ENCODE measurements at places on chromosomes 4 and X.
A peak's percentile ranks its signal among the peaks of the same experiment; 100 is the strongest.

- no peaks in the 10 kb centered on the region for H3K27me3 ChIP-seq
- peak; percentile 41 for DNase-seq
- H3K4me3 ChIP-seq: no peak overlapping the region
- peak overlapping the region; percentile 58 for H3K27ac ChIP-seq
- no peaks in the 10 kb centered on the region for H3K36me3 ChIP-seq
Measured at GRCh38 chrX:150478496-150479492, 89.6 kb upstream of the MTM1 start.

DNA sequence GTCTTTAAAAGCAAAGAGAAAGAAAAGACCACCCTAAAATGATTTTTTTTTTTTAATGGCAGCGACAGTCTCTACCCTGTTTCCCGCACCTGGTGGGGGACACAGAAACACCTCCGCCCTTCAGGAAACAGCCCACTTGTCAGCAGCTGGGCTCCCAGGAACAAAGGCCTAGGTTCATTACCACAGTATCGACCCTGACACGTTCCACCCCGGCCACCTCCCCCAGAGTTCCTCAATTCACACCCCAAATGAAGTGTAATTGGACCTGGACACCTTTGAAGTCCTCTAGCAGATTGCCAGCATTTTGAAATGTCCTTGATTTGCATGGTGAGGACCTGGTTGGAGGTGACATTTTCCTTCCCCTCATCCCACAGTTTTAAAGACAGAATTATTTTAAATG is 175.0 kb upstream of the BCOR start:
- no peak for DNase-seq
- peaks cover 15% of the 10 kb centered on the region for H3K4me1 ChIP-seq
- H3K27ac ChIP-seq: no peak overlapping the region
- no peaks in the 10 kb centered on the region for H3K36me3 ChIP-seq
- H3K27me3 ChIP-seq: no peaks in the 10 kb centered on the region

- DNase-seq: peak; percentile 78
- H3K4me1 ChIP-seq: peaks cover 16% of the 10 kb centered on the region
- H3K36me3 ChIP-seq: no peaks in the 10 kb centered on the region
- no peaks in the 10 kb centered on the region for H3K27me3 ChIP-seq
- peak overlapping the region; percentile 70 for H3K27ac ChIP-seq
Measured at GRCh38 chr4:73181231-73181630, 77.4 kb downstream of the ANKRD17 start.

DNA sequence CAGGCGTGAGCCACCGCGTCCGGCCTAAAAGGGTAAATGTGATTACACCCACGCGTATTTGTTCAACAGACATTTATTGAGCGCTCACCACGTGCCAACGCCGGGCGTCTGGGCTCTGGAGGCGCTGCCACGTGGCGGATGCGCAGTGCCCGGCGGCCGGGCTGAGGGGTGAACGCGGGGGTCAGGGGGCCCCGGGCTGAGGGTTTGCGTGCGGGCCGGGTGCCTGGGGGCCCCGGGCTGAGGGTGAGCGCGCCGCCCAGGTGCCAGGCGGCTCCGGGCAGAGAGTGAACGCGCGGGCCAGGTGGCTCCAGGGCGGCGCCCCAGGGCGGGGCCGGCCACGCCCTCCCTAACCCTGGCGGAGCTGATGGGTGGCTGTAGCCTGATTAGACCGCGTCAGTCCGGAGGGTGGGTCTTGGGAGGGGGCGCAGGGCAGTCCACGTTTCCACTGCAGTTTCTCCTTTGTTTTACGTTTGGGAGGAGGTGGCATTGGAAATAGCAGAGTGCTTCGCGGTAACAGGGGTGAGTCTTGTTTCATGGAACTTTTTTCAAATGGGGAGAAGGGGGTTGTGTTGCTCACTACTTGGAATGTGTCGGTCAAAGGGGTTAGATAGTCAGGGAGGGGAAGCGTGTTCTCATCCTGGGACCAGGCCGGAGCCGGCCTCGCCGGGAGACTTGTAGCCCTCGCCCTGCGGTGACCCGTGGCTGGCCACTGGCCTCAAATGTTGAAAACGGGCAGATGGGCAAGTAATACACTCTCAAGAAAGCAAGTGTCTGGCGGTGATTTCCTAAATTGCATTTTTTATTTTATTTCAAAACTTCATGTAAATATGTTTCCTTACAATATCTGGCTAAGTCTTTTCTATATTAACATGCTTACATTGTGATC is at the start of gene ZFP42:
TSS of gene ZFP42 (plus strand) at position 450 of the 886 bp plus-strand sequence. CDS start 7,037 bp downstream, outside the sequence.
- no peaks in the 10 kb centered on the region for H3K27me3 ChIP-seq
- H3K27ac ChIP-seq: no peak within 1 kb of the TSS
- no peak within 1 kb of the TSS for H3K4me3 ChIP-seq
- H3K36me3 ChIP-seq: no peaks in the 10 kb centered on the region

- H3K4me1 ChIP-seq: no peaks in the 10 kb centered on the region
- no peak overlapping the region for H3K27ac ChIP-seq
- H3K27me3 ChIP-seq: peaks cover 20% of the 10 kb centered on the region
- DNase-seq: no peak
Measured at GRCh38 chr4:7861440-7861881, 78.2 kb downstream of the AFAP1 start.

GRCh38 chr4:45778514-45778913 is 345.3 kb downstream of the GABRG1 start:
- H3K4me3 ChIP-seq: no peak overlapping the region
- H3K36me3 ChIP-seq: no peaks in the 10 kb centered on the region
- no peaks in the 10 kb centered on the region for H3K27me3 ChIP-seq

DNA sequence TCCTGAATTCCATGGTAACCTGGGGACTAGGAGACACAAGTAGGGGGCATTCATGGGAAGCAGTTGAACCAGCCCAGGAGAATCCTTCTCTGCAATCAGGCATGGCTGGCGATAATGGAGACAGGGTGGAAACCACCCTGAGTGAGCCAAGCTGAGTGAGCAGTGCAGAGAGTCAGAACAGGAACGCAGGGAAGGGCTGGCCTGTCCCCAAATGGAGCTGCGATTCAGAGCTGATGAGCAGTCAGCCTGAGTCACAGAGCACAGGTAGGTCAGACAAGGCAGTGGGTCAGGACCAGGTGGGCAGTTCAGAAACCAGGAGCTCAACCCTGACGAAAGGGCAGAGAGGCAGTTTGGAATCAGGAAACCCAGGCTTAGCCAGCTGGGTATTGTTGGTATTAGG is 129.0 kb downstream of the BTC start:
- H3K36me3 ChIP-seq: no peaks in the 10 kb centered on the region
- no peak overlapping the region for H3K27ac ChIP-seq
- H3K27me3 ChIP-seq: no peaks in the 10 kb centered on the region
- H3K4me1 ChIP-seq: no peaks in the 10 kb centered on the region

DNA sequence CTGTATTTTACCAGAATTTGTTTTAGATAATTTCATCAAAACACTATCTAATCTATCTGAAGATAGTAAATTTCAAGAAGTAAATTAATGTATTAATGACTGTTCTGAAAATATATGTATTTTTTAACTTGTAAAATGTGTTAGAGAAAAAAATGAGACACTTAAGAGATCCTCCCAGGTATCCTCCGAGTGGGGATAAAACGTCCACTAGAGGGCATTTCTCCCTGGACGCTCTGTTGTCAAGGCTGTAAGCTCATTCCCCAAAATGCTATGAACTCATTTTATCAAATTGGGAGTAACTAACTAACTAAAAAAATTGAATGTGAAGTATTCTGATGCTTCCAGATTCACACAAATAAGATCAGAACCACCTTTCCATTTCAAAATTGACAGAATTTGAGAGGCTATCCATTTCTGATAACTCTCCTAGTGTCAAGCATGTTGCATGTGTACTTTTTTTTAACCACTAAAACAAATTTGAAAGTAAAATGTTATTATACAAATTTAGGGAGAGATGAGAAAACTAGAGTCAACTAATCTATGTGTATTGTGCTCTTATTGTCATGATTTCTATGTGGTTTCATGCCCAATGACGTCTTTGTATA is 337.3 kb upstream of the HS3ST1 start:
- no peaks in the 10 kb centered on the region for H3K27me3 ChIP-seq
- peak; percentile 32 for DNase-seq
- no peaks in the 10 kb centered on the region for H3K4me1 ChIP-seq
- H3K27ac ChIP-seq: no peak overlapping the region
- no peaks in the 10 kb centered on the region for H3K36me3 ChIP-seq

- H3K36me3 ChIP-seq: no peaks in the 10 kb centered on the region
- no peaks in the 10 kb centered on the region for H3K27me3 ChIP-seq
- no peaks in the 10 kb centered on the region for H3K4me1 ChIP-seq
- no peak overlapping the region for H3K27ac ChIP-seq
Measured at GRCh38 chrX:153861151-153861550, 24.8 kb downstream of the L1CAM start.

GRCh38 chrX:139720136-139720535 is 12.2 kb upstream of the MCF2 start:
- no peaks in the 10 kb centered on the region for H3K27me3 ChIP-seq
- DNase-seq: no peak
- no peak overlapping the region for H3K4me3 ChIP-seq
- H3K4me1 ChIP-seq: no peaks in the 10 kb centered on the region
- H3K36me3 ChIP-seq: peaks cover 3% of the 10 kb centered on the region

- no peaks in the 10 kb centered on the region for H3K4me1 ChIP-seq
- no peaks in the 10 kb centered on the region for H3K27me3 ChIP-seq
- peak; percentile 50 for DNase-seq
- H3K36me3 ChIP-seq: no peaks in the 10 kb centered on the region
- H3K27ac ChIP-seq: no peak overlapping the region
- H3K4me3 ChIP-seq: no peak overlapping the region
Measured at GRCh38 chr4:122117743-122118142, 34.4 kb upstream of the BLTP1 start.

DNA sequence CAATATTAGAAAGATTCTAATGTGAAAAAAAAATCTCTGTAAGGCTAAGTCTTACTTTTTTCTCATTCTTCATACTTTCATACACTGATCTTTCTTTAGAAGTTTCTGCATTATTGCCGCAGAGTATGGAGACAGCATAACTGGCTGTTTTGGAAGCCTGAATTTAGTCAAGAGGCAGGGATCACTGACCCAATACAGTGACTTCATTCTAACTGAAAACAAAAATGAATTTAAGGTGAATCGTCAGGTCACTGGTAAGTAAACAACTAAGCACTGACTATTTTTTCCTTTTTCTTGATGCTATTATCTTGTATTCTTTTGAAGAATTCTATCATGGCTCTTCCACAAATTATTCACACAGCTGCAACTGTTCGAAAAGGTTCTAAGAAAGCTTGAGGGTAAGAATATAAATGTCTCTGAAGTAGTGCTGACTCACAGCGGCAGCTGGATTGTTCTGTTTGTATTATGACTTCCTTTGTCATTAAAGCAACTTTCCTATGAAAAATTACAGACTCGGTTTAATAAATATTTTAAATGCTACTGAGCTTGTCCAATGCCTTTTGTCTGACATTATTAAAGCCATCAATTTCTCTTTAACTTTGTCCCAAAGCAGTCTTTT is 609.3 kb downstream of the FSTL5 start:
- peak overlapping the region; percentile 1 for H3K4me3 ChIP-seq
- H3K27me3 ChIP-seq: no peaks in the 10 kb centered on the region

- no peak overlapping the region for H3K27ac ChIP-seq
- H3K36me3 ChIP-seq: no peaks in the 10 kb centered on the region
- no peaks in the 10 kb centered on the region for H3K27me3 ChIP-seq
- no peaks in the 10 kb centered on the region for H3K4me1 ChIP-seq
Measured at GRCh38 chr4:22962295-22962694, 269.6 kb downstream of the GBA3 start.

DNA sequence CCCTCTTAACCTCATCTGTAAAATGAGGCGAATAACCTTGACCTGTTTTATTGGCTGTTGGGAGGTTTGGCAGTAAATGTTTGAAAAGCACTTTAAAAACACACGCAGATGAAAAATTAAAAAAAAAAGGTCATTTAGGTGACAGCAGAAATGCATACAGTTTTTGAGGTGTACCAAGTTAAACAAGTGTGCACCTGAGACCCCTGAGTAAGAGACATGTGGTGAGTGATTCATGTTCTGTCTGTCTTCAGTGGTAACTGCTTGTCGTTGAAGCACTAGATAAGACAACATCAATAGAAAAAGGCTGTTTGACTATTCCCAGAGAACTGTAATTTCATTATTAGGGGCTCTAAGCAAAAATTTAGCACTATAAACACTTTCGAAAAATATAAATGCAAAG is 608.4 kb upstream of the PITX2 start:
- no peak overlapping the region for H3K27ac ChIP-seq
- no peaks in the 10 kb centered on the region for H3K36me3 ChIP-seq
- no peaks in the 10 kb centered on the region for H3K4me1 ChIP-seq
- H3K27me3 ChIP-seq: no peaks in the 10 kb centered on the region
- no peak for DNase-seq

DNA sequence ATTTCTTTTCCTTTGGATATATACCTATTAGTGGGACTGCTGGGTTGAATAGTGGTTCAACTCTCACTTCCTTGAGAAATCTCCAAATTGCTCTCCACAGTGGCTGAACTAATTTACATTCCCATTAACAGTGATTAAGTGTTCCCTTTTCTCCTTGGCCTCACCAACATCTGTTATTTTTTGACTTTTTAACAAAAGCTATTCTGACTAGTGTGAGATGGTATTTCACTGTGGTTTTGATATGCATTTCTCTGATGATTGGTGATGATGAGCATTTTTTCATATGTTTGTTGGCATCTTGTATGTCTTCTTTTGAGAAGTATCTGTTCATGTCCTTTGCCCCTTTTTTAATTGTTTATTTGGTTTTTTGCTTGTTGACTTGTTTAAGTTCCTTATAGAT is 413.0 kb downstream of the MAPK10 start:
- H3K27ac ChIP-seq: no peak overlapping the region
- no peaks in the 10 kb centered on the region for H3K27me3 ChIP-seq
- H3K4me1 ChIP-seq: no peaks in the 10 kb centered on the region
- no peaks in the 10 kb centered on the region for H3K36me3 ChIP-seq

GRCh38 chr4:23021040-23021439 is 328.3 kb downstream of the GBA3 start:
- H3K27me3 ChIP-seq: no peaks in the 10 kb centered on the region
- no peaks in the 10 kb centered on the region for H3K36me3 ChIP-seq
- no peak overlapping the region for H3K27ac ChIP-seq
- no peaks in the 10 kb centered on the region for H3K4me1 ChIP-seq
- DNase-seq: no peak

DNA sequence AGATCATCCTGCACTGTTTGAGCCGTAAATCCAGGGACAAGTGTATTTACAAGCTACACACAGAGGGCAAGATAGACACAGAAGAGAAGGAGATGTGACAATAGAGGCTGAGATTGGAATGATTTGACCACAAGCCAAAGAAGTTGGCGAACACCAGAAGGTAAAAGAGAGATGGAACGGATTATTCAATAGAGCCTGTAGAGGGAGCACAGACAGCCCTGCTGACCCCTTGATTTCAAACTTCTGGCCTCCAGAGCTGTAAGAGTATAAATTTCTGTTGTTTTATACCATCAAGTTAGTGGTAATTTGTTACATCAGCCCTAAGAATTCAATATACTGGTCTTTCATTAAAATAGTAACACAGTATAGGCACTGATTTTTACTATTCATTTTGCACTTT is 447.8 kb downstream of the FAT4 start:
- no peaks in the 10 kb centered on the region for H3K36me3 ChIP-seq
- no peaks in the 10 kb centered on the region for H3K27me3 ChIP-seq
- H3K4me1 ChIP-seq: no peaks in the 10 kb centered on the region
- no peak overlapping the region for H3K4me3 ChIP-seq
- no peak for DNase-seq
